Hematopoietic multipotent progenitor cell treated with erythropoietin and hydrocortisone succinate and interleukin-3 and kit ligand, for 8 days (in vitro differentiated cells): ENCODE measurements at places on chromosomes 11 and 22.

DNA sequence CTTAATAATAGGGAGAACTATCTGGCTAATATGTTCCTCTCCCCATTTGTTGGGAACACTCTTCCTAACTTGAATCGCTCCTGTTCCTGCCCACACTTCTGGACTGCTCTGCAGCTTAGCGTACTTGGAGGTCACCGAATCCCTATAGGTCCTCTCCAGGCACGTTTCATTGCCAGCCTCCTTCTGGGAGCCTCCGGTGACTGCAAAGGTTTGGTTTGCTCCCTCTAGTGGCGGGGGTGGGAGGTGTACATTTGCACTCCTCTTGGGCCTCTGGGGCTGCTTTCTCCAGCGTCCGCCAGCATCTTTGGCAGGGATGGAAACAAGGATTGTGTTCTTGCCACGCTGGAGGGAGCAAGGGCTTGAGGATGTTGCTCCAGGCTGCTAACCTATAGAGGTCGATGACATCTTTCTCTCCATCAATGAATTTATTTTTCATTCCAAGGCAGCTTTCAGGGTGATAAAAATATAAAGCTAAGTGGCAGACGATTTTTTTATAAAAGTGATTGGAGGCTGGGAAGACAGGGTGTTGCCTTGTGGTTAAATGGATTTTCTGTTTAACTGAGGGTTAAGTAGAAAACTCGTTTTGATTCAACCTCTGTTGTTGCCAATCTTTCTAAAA, 48.7 kb downstream of the TSPAN18 start:
- peak; percentile 81 for DNase-seq

DNA sequence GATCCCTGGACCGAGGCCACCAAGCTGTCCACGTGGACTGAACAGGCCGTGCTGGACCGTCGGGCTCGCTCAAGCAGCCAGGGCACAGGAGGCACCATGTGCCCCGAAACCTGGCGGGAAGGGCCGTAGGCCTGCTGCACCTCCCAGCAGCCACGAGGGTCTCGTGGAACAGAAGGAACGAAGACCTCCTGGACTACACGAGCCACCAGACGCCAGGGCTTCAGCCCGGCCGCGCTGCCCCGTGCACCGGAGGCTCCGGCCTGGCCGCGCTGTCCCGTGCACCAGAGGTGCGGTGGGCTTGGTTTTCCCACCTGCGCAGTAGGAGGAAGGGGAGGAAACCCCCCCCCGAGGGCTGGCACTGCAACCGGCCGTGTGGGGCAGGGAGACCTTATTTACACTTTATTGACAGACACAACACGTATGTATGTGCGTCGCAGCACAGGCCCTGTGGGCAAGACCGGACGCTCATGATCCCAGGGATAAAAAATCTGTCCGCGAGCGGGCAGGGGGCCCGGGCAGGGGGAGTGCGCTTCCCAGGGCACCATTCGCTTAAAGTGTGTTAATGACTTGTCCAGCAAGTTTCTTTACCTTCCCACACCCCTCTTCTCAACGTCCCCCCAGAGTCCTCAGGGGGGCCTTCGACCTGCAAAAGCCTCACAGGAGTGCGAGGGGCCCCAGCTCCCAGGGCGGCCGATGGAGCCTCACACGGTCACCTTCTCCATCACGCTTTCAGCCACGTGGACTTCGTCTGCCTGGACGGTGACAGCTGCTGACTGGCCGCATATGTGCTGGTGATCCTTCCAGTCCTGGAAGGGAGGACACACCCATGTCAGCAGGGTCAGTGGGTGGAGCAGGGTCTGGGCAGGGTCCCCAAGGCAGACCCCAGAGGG, 7.0 kb downstream of the DRD4 start:
- no peak for DNase-seq

GRCh38 chr11:63998558-63999348, 12.5 kb downstream of the OTUB1 start:
- DNase-seq: peak; percentile 17

- peak; percentile 11 for DNase-seq
Observed at GRCh38 chr11:128814856-128815705, 52.0 kb downstream of the KCNJ1 start.

GRCh38 chr11:33065445-33066178, 26.2 kb downstream of the TCP11L1 start:
- peak; percentile 67 for DNase-seq

DNA sequence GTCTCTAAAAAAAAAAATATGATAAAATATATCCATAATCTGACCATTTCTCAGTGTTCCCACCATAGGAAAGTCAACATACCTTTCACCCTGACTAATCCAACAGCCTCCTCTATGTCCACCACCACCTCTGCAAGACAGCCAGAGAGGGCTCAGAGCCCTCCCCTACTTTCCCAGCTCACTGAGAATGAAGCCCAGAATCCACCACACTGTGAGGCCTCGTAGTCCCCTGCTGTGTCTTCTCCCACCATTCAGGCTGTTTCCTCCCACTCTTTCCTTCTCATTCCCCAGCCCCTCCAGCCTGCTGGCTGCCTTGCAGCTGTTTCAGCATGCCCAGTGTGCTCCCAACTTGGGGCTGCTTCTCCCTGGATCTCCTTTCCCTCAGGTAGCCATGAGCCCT, 27.0 kb downstream of the SGSM3 start:
- no peak for DNase-seq

- no peak for DNase-seq
Observed at GRCh38 chr11:1924646-1925372, 5.3 kb downstream of the TNNT3 start.

DNA sequence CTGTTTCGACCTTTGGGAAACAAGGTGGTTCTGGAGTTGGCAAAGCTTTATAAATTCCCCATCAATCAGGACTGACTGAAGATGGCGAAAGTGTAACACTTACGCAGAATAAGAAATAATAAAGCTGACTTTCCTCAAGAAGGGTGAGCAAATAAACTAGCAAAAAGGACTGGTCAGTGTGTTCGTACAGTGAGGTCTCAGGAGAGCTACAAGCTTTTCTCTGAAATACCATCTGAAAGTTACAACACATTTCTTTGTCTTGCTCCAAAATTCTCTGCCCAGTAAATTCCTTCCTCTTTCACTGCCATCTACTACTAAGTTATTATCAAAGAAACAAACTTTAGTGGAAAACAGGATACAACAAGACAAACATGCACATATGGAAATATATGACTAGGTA, 13.4 kb downstream of the PITPNB start:
- no peak for DNase-seq

- no peak for DNase-seq
Observed at GRCh38 chr11:15890031-15890713, 466.2 kb downstream of the SOX6 start.

GRCh38 chr11:6618117-6619003, 862 bp downstream of the TPP1 start:
- peak; percentile 85 for DNase-seq

DNA sequence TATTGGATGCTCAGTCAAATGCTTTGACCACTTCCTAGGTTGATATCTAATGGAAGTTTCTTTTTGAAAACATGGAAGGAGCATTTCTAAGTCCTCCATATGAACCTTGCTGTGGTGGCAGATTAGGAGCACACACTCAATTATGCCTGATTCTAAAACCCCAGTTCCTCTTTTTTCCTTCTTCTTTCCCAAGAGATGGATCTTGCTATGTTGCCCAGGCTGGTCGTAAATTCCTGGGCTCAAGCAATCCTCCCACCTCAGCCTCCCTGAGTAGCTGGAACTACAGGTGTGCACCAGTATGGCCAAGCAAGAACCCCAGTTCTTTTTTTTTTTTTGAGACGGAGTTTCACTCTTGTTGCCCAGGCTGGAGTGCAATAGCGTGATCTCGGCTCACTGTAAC, 3.0 kb downstream of the LYVE1 start:
- DNase-seq: no peak

DNA sequence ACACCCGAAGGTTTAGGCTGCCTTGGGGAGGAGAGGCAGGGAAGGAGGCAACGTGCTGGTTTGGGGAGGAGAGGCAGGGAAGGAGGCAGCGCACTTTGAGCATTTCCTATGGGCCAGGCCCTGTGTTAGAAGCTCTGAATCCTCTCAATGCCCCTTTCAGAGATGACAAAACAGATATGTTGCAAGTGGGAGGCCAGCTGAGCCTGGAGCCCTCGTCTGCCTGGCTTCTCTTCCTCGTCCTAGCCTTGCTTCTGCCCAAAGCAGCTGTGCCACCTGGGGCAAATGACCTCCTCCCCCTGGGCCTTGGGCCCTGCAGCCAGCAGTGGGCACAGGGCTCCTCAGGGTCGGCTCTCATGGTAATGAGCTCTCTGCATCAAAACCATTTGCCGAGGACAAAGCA, 15.3 kb upstream of the LRRC32 start:
- DNase-seq: no peak

DNA sequence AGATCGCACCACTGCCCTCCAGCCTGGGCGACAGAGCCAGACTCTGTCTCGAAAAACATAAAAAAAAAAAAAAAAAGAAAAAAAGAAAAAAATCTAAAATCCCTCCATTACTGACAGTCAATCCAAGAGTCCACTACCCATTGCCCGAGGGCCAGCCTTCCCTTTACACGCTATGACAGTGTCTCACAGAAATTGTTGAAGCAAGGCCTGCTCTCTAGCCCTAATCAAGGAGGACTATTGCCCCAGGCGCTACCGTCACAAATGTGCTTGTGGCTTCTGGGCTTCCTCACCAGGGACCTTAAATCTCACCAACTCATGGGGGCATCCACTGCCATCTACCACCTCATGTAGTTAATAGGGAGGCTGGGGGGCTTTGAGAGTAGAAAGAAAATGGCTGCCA, 49.9 kb downstream of the UBASH3B start:
- no peak for DNase-seq

DNA sequence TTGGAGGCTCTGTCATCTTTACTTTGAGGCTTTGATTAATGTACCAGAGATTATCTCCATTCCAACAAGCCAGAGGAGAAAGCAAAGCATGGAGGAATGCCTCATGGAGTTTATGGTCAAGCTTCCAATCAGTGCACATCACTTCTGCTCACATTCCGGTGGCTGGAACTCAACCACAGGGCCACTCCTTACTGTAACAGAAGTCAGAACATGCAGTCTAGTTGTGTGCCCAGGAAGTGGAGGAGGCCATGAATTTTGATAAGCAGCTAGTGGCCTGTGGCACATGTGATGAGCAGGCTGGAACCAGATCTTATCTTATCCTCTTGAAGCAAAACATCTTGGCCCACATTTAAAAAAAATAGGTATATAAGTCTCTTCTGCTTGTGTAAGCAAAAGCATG, 258.9 kb upstream of the ARHGAP20 start:
- no peak for DNase-seq

- no peak for DNase-seq
Observed at GRCh38 chr11:31692466-31692865, 118.7 kb downstream of the PAX6 start.

DNA sequence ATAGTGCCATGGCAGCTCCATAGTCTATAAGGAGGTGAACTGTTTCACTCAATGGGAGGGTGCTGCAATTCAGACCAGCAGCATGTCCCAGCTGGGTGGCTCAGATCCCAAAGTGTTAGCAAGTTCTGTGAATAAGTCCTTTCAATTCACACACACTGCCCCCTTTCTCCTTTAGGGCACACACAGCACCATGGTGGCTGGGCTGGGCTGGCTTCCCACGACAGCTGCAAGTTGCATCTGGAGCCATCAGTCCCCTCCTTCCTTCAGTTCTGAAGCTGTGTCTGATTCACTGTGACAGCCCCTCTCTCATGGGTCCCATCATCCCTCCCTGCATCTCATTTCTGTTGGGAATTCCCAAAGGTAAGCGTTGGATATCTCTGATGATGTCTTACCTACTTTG, 324.1 kb upstream of the NCAM1 start:
- no peak for DNase-seq

DNA sequence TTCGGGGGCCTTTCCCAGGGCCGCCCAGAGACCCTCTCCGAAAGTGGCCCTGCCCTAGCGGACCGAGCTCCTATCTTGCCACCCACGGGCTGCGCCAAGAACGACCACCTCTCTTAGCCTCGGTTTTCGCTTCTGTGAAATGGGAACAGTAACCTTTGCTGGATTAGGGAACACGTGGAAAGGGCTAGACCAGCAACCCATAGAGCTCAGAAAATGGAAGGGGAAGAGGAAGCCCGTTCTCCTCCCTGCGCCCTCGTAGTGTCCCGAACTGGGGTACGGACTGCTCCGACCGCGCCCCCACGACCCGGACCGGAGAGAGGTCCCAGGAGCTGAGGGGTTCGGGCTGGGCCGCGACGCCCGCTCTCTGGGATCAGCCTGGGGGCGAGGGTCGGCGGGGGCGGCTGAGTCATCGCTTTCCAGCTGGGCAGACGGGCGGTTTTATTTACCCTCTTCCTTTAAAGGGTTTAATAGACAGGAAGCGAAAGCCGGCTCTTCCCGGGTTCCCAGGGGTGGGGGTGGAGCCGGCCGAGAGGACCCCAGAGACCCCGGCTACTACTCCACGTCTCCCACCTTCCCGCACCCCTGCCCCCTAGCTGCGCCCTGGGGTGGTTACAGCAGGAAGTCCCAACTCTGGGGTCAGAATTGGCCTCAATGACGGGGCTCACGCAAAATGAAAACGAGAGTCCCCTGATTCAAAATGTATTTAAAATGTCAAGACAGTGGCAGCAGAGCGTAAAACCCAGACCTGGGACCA, 907 bp upstream of the PHLDA2 start:
- DNase-seq: no peak

GRCh38 chr11:120471131-120471530, 40.4 kb upstream of the GRIK4 start:
- DNase-seq: no peak

GRCh38 chr11:64661614-64662013, 61.4 kb downstream of the NRXN2 start:
- DNase-seq: no peak

DNA sequence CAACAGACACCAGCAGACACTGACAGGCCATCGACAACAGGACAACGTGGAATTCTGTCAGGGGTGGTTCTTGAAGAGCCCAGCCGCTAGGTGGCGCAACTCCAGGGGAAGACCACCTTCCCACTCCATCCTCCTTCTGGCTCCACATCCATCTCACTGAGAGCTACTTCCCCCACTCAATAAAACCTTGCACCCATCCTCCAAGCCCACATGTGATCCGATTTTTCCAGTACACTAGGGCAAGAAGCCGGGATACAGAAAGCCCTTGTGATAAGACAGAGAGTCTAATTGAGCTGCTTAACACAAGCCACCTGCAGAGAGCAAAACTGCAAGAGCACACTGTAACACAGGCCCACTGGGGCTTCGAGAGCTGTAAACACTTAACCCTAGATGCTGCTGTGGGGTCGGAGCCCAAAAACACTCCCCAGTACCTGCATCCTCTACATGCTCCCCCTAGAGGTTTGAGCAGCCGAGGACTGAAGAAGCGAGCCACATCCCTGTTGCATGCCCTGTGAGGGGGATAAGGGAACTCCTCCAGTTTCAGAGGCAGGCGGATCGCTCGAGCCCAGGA, 11.5 kb upstream of the RAB39A start:
- DNase-seq: peak; percentile 52

DNA sequence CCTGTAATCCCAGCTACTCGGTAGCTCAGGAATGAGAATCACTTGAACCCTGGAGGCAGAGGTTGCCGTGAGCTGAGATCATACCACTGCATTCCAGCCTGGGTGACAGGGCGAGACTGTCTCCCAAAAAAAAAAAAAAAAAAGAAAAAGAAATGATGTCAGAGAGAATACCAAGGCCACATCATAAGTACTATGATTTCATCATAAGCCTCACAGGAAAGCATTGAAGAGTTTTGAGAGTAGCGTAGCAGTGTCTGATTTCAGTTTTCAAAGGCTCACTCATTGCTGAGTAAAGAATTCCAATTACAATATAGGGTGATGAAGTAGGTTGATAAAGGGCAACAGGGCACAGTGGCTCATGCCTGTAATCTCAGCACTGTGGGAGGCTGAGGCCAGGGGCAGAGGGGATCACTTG, 88.8 kb downstream of the MRTFA start:
- no peak for DNase-seq
